Spleen (tissue), 13 donors: ENCODE measurements at places on chromosomes 13 and 19. TPM values are rescaled to one million over a fixed set of nuclear protein-coding genes. Genes with fewer than 3 reads are reported as not detected.

The TIMM50 gene
- 31.7 TPM for total RNA-seq

DNA sequence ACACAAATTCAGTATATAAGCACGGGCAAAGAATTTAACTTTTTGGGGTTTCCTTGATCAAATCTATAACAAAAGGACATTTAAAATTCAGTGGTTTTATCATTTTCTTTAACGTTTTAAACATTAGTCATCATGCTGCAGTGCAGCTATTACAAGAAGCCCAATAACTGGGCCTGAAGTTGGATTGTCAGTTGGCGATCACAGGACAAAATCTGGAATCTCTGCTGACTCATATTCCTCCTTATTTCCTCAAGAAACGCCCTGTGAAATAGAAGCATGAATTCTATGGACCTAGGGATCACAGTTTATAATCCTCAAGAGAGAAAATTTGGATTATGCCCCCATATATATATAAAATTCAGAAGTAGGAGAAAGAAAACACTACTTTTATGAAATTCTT lies 971.6 kb upstream of the MIR17HG start:
- H3K4me3 ChIP-seq: no peak overlapping the region
- H3K27me3 ChIP-seq: no peaks in the 10 kb centered on the region
- DNase-seq: no peak
- H3K4me1 ChIP-seq: no peaks in the 10 kb centered on the region
- no peak overlapping the region for H3K27ac ChIP-seq

The ZFR2 gene
- total RNA-seq: 0.60 TPM

DNA sequence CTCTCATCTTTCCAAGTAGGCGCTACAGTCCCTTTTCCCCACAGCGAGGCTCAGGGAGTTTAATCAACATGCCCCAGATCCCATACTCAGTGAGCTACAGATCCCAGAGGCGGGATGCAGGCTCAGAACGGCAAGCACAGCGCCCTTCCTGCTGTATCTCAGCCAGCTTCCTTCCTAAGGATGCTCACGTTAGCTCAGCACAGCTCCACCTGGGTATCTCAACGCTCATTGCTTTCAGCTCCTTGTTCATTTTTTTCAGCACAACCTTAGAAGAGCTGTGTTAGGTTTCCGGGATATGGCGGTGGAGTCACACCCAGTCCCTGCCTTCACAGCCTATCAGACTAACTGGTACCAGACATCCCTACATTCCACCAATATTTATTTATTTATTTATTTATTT lies 3.1 kb upstream of the MEGF8 start:
- H3K27me3 ChIP-seq: peaks cover 14% of the 10 kb centered on the region
- no peak overlapping the region for H3K4me3 ChIP-seq
- no peaks in the 10 kb centered on the region for H3K36me3 ChIP-seq
- H3K4me1 ChIP-seq: peaks cover 41% of the 10 kb centered on the region
- H3K27ac ChIP-seq: no peak overlapping the region
- DNase-seq: no peak

- H3K4me1 ChIP-seq: no peaks in the 10 kb centered on the region
- DNase-seq: no peak
- no peak overlapping the region for H3K27ac ChIP-seq
- H3K27me3 ChIP-seq: no peaks in the 10 kb centered on the region
- peaks cover 95% of the 10 kb centered on the region for H3K36me3 ChIP-seq
- H3K4me3 ChIP-seq: no peak overlapping the region
These were observed 46.2 kb downstream of the IPO5 start for GRCh38 chr13:97999653-98000052.
